Tibial nerve (tissue), 4 donors: ENCODE measurements at places on chromosomes 6 and 20. TPM values are rescaled to one million over a fixed set of nuclear protein-coding genes. Genes with fewer than 3 reads are reported as not detected.

The TFAP2A gene
- total RNA-seq: 0.66 TPM

DNA sequence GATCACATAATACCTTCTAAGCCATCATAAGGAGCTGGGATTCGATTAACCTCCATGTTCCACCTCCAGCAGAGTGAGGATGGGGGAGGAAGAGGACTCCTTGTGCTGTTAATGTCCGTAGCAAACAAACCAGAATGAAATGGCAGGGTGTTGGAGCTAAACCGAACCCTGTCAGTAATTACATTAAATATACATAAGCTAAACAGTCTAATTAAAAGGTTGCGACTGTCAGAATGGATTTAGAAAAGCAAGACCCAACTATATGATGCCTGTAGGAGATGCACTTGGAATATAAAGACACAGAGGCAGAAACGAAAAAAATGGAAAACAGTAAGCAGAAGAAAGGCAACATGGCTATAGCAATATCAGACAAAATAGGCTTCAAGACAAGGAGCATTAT, 13.2 kb downstream of the PREX1 start:
- H3K27me3 ChIP-seq: no peaks in the 10 kb centered on the region
- peaks cover 5% of the 10 kb centered on the region for H3K4me1 ChIP-seq
- no peak for DNase-seq
- H3K4me3 ChIP-seq: no peak overlapping the region

GRCh38 chr20:58264271-58264670, 35.8 kb upstream of the ANKRD60 start:
- H3K36me3 ChIP-seq: peaks cover 76% of the 10 kb centered on the region
- H3K4me3 ChIP-seq: no peak overlapping the region
- H3K27me3 ChIP-seq: no peaks in the 10 kb centered on the region
- no peak for DNase-seq
- no peak overlapping the region for H3K27ac ChIP-seq

- H3K27me3 ChIP-seq: no peaks in the 10 kb centered on the region
- peaks cover 6% of the 10 kb centered on the region for H3K4me1 ChIP-seq
- DNase-seq: no peak
Observed at GRCh38 chr6:138485005-138485545, 14.2 kb downstream of the NHSL1 start.

DNA sequence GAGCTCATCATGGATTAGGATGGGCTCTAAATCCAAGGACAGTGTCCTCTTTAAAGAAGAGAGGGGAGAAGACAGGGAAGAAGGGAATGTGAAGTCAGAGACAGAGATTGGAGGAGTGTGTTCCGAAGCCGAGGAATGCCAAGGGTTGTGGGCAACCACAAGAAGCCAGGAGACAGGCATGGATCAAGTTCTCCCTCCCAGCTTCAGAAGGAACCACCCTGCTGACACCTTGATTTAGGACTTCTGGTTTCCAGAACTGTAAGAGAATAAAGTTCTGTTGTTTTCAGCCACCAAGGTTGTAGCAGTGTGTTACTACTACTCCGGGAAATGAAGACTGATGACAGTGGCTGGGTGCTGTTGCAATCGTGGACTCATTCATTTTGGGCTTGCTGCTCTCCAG, 120.1 kb downstream of the RPS12 start:
- H3K36me3 ChIP-seq: no peaks in the 10 kb centered on the region
- no peak for DNase-seq
- H3K4me3 ChIP-seq: no peak overlapping the region
- H3K27ac ChIP-seq: no peak overlapping the region

- no peaks in the 10 kb centered on the region for H3K36me3 ChIP-seq
- no peak for DNase-seq
- H3K27me3 ChIP-seq: no peaks in the 10 kb centered on the region
- no peak overlapping the region for H3K27ac ChIP-seq
Observed at GRCh38 chr20:60851826-60852704, 400.0 kb upstream of the CDH4 start.

DNA sequence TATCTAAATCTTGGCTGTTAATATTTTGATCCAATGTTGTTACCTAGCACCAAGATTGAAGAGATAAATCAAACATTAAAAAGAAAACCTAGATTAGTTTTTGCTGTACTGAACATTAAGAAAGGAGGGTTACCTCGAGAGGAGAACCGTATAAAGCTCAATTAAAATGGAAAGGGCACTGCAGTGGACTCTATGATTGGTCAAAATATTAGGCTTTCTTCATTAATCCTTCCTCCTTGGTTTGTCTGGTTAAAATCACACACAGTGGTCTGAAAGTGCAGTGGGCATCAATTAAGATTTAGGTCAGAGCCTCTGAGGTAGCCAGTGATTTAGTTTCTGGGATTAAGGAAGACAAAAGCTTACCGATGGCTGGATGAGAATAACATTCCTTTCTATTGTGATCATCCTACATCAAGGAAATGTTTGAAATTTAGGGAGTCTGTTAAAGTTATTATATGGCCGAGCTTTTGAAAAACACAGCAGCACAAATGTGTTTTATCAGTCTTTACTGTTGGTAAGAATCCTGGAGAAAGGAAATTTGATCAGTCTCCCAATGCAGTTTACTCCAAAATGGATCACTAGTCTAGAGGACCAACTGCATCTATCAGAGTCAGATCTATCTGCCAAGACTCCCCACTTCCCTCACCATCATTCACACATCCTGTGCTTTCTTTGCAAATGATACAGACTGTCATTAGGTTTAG, 134.6 kb upstream of the NEDD9 start:
- peak overlapping the region; percentile 13 for H3K27ac ChIP-seq
- H3K27me3 ChIP-seq: no peaks in the 10 kb centered on the region
- H3K36me3 ChIP-seq: no peaks in the 10 kb centered on the region
- H3K4me3 ChIP-seq: no peak overlapping the region

DNA sequence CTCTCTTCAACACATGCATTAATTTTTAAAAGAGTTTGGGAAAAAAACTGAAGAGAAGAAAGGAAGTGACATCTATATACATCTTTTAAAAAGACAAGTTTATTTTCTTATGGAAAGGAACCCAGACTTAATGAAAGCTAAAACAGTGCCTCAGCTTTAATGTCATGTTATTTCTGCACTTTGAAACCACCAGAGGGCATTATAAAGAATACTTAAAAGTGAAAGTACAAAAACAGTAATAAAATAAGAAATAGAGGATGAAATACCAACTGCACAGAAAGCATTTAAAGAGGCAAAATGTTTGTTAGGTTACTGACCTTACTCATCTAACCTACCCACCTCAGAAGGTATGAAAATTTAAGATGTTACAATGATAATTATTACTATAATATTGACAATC, 98.8 kb downstream of the HUS1B start:
- peaks cover 74% of the 10 kb centered on the region for H3K36me3 ChIP-seq
- no peaks in the 10 kb centered on the region for H3K4me1 ChIP-seq
- H3K4me3 ChIP-seq: no peak overlapping the region
- no peaks in the 10 kb centered on the region for H3K27me3 ChIP-seq
- no peak for DNase-seq

The HLA-DMA gene
- 28.8 TPM for total RNA-seq

- no peak overlapping the region for H3K4me3 ChIP-seq
- no peak overlapping the region for H3K27ac ChIP-seq
- DNase-seq: no peak
- no peaks in the 10 kb centered on the region for H3K4me1 ChIP-seq
- H3K27me3 ChIP-seq: no peaks in the 10 kb centered on the region
- H3K36me3 ChIP-seq: no peaks in the 10 kb centered on the region
Observed at GRCh38 chr20:23212464-23212995, 126.4 kb upstream of the CD93 start.

The SFTA2 gene
- not detected for total RNA-seq

DNA sequence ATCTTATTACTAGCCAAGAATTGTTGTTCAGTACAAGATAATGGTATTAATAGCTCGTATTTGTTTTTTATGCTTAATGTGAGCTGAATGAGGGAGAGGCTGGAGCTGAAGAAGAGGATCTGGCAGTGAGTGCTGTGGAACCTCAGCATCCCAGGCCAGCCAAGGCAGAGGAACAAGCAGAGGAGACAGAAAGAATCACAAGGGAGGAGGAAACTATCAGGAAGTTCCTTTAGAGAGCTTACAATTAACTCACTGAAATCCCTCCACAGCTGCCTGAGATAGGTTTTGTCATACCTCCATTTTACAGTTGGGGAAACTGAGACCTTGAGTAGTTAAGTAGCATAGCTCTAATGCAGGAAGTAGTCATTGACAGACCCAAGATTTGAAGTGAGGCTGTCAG, 39.9 kb upstream of the TULP4 start:
- H3K36me3 ChIP-seq: peaks cover 20% of the 10 kb centered on the region
- no peaks in the 10 kb centered on the region for H3K4me1 ChIP-seq
- no peak overlapping the region for H3K4me3 ChIP-seq
- DNase-seq: no peak
- no peak overlapping the region for H3K27ac ChIP-seq

DNA sequence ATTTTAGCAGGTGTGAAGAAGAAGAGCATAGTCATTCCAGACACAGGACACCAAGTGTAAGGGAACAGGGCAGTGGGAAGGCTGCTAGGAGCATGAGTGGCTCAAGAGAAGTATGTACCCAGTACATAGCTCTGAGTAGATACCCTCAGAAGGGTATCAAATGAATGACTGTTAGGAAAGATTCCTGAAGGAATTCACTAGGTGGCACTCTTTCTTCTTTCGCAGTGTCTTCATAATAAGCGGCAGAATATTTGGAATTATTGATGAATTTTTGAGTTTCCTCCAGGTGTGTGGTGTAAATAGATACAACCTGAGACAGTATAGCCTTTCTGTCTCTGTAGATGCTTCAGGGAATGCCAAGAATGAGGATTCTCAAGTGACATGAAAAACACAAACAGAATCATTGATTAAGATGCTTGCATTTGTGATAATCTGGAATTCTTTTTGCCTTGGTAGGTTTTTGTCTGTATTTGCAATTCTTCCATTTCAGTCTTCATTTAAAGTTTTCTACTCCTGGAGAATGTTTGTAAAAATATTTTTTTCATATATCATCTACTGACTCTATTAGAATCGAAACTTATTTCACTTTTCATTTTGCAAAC, 264.3 kb upstream of the RIMS1 start:
- H3K27me3 ChIP-seq: no peaks in the 10 kb centered on the region
- no peaks in the 10 kb centered on the region for H3K4me1 ChIP-seq
- no peak overlapping the region for H3K27ac ChIP-seq
- H3K36me3 ChIP-seq: no peaks in the 10 kb centered on the region
- DNase-seq: no peak

The SLC35D3 gene
- not detected for total RNA-seq

- H3K36me3 ChIP-seq: no peaks in the 10 kb centered on the region
- H3K27me3 ChIP-seq: no peaks in the 10 kb centered on the region
- no peaks in the 10 kb centered on the region for H3K4me1 ChIP-seq
- H3K27ac ChIP-seq: no peak overlapping the region
- DNase-seq: no peak
Observed at GRCh38 chr6:66553441-66553840, 846.4 kb upstream of the EYS start.

The RIMS1 gene
- 5.1 TPM for total RNA-seq

DNA sequence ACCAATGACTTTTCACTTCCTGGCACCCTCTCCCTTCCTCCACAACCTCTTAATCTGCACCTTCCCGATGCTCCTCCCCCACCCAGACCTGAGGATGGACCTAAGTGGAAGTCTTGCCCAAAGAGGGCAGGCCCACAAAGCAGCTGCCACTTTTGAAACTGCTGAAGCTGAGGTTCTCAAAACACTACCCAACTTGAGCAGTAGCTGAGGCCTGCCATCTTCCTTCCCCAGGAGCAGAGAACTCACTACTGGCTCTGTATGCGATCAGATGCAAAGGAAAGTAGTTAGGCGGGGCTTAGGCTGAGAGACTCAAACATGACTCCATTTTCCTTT, 1.5 kb downstream of the HM13 start:
- no peak for DNase-seq
- peaks cover 15% of the 10 kb centered on the region for H3K4me1 ChIP-seq
- peak overlapping the region; percentile 85 for H3K4me3 ChIP-seq
- no peaks in the 10 kb centered on the region for H3K27me3 ChIP-seq
- H3K27ac ChIP-seq: peak overlapping the region; percentile 6
- H3K36me3 ChIP-seq: no peaks in the 10 kb centered on the region

The COL21A1 gene
- 26.9 TPM for total RNA-seq

The PDE7B gene
- total RNA-seq: 17.4 TPM

The CTSA gene
- 50.4 TPM for total RNA-seq

The DAAM2 gene
- total RNA-seq: 95.1 TPM

The AKAP12 gene
- total RNA-seq: 214 TPM

GRCh38 chr6:159255434-159255951, 86.3 kb downstream of the FNDC1 start:
- H3K27ac ChIP-seq: no peak overlapping the region
- H3K27me3 ChIP-seq: no peaks in the 10 kb centered on the region
- H3K36me3 ChIP-seq: no peaks in the 10 kb centered on the region
- no peaks in the 10 kb centered on the region for H3K4me1 ChIP-seq
- no peak overlapping the region for H3K4me3 ChIP-seq

The CAP2 gene
- 11.8 TPM for total RNA-seq

- H3K27me3 ChIP-seq: no peaks in the 10 kb centered on the region
- DNase-seq: no peak
- H3K27ac ChIP-seq: no peak overlapping the region
- no peak overlapping the region for H3K4me3 ChIP-seq
Observed at GRCh38 chr6:13715444-13715883, 3.8 kb upstream of the RANBP9 start.

DNA sequence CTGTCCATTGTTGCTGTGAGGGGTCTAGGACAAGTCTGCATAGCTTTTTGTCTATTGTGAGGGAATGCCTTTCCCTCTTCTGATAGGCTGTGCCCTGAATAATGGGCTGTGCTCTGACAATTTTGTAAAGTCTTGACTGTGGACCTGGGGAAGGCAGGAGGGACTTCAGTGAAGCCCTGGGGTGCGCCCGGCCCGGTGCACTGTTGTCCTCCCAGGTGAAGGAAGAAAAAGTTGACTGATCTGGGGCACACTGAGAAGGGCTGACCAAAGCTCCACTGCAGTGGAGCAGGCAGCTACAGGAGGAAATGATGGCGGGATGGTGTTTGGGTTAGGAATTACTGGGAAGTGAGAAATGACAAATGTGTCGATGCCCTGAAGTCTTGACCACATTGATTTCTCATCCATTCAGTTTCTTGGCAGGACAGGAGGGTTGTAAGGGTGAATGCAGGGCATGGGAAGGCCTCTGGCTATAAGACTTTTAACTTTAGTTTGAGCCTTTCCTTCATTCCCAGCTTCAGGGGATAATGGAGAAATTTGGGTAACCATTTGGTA, 224.0 kb upstream of the CST7 start:
- no peak overlapping the region for H3K27ac ChIP-seq
- no peak for DNase-seq
- no peaks in the 10 kb centered on the region for H3K27me3 ChIP-seq

GRCh38 chr6:5162355-5162754, 77.2 kb downstream of the PPP1R3G start:
- H3K36me3 ChIP-seq: no peaks in the 10 kb centered on the region
- H3K27ac ChIP-seq: no peak overlapping the region
- no peaks in the 10 kb centered on the region for H3K27me3 ChIP-seq
- no peak overlapping the region for H3K4me3 ChIP-seq
- H3K4me1 ChIP-seq: no peaks in the 10 kb centered on the region

The TNFRSF6B gene
- 19.2 TPM for total RNA-seq

The KIFC1 gene
- total RNA-seq: 3.6 TPM

DNA sequence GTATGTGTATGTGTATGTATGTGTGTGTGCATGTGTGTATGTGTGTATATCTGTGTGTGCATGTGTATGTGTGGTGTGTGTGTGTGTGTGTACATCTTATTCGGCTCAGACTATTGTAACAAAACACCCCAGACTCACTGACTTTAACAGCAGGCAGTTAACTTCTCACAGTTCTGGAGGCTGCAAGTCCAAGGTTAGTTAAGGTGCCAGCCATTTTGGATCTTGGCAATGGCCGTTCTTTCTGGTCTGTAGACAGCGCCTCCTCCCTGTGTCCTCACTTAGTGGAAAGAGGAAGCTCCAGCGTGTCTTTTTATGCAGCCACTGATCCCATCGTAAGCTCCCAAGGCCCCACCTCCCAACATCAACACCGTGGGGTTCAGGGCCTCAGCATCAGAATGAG, 128.3 kb upstream of the THBS2 start:
- DNase-seq: no peak
- no peaks in the 10 kb centered on the region for H3K36me3 ChIP-seq
- H3K4me1 ChIP-seq: no peaks in the 10 kb centered on the region

The GPR6 gene
- total RNA-seq: not detected

The CCN6 gene
- not detected for total RNA-seq
